T-helper 2 cell (primary cell): ENCODE measurements at places on chromosomes 7 and 10.

- no peak for DNase-seq
These were observed 399.1 kb downstream of the GATA3 start for GRCh38 chr10:8453587-8453986.

DNA sequence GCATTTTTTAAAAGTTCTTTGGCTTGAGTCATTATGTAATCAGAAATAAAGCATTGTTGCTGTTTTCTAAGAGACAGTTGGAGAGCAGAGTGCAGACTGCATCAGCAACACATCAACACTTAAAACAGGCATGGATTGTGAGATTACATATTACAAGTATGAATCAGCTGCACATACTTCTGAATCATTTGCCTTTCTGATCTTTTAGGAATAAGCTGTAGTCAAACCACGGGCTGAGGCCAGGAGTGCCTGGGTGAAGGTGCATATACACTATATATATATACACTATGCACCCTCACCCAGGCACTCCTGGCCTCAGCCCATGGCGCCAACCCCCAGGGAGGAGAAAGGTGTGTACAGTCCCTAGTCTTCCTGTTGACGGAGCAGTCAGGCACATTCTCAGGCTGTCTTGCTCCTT is 52.4 kb upstream of the DLX6 start:
- DNase-seq, result no peak

- DNase-seq, result no peak
These were observed 276.5 kb upstream of the SMIM30 start for GRCh38 chr7:113394856-113395255.

- DNase-seq, result no peak
These were observed 528 bp downstream of the CAMK2G start for GRCh38 chr10:73873838-73874215.

GRCh38 chr10:79367426-79368189 is 20.3 kb downstream of the PPIF start:
- no peak for DNase-seq

- DNase-seq, result no peak
These were observed 11.0 kb downstream of the HIBADH start for GRCh38 chr7:27651702-27652101.

DNA sequence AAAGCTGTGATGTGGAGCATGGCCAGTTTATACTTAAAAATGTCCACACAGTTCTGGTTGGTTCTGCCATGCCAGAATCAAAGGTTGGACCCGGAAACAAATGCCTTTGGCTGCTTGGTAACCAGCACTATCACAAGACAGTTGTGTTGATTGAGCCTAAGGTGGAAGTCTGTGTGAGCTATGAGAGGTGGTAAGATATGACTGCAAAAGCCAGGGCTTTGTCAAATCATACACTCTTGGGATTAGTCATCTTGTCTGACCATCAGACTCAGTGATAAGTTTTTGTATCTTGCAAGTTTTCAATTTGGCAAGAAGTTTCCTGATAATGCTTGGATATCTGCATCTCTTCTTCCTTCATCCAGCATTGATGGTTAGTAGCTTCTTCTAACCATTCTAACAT is 35.5 kb downstream of the GPR141 start:
- no peak for DNase-seq

GRCh38 chr10:113960617-113961181 is 83.0 kb upstream of the ADRB1 start:
- peak; percentile 91 for DNase-seq

DNA sequence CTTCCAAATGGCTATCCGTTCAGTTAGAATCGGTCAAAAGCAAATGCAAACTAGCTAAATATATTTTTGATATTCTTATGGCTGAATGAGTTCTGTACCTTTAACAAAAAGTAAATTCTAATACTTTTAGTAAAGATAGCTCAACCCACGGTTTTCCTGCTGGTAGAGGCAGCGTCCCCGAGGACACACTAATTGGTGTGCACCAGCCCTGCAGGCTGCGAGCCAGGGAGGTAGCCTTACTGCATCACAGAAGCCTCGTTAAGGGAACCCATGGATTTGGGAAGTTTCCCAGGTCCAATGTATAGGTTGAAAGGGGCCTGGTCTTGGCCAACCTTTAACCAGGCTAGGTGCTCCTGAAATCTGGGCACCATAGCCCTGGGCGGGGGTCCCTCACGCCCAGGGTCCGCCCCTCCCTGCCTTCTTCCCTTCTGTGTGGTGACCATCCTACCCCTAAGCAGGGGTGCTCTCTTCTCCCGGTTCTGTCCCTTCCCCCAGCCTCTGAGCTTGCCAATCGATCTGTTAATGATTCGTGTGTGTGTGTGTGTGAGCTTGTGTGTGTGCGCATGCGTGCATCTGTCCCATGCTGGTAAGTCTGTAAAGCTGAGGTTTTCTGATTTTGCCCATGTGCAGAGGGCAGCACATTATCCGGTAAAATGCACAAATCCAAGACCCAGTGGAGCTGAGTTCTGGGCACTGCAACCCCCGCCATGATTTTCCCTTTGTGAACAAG is 191.7 kb downstream of the TCERG1L start:
- no peak for DNase-seq

DNA sequence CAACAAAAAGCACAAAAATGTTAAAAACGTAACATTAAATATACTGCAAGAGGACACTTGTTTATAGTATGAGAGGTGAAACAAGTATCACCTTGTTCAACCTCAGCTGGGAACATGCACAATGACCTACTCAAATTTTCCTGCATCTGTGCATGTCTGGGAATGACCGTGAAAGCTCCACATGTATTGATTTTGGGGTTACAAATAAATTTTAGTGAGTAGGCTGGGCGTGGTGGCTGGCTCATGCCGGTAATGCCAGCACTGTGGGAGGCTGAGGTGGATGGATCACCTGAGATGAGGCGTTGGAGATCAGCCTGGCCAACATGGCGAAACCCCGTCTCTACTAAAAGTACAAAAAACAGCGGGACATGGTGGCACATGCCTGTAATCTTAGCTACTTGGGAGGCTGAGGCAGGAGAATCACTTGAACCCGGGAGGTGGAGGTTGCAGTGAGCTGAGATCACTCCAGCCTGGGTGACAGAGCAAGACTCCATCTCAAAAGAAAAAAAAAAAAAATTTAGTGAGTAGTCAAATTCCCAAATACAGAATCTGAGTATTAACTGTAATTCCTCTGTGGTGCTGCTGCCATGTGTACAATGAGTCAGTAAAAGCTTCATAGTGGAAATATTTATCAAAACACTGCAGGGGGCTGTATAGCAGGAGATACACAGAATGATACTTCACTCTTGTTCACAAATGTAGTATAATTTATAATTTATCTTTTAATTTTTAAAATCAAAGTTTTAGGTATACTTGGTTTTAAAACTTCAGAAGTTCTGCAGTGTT is 41.1 kb downstream of the SUGCT start:
- no peak for DNase-seq

DNA sequence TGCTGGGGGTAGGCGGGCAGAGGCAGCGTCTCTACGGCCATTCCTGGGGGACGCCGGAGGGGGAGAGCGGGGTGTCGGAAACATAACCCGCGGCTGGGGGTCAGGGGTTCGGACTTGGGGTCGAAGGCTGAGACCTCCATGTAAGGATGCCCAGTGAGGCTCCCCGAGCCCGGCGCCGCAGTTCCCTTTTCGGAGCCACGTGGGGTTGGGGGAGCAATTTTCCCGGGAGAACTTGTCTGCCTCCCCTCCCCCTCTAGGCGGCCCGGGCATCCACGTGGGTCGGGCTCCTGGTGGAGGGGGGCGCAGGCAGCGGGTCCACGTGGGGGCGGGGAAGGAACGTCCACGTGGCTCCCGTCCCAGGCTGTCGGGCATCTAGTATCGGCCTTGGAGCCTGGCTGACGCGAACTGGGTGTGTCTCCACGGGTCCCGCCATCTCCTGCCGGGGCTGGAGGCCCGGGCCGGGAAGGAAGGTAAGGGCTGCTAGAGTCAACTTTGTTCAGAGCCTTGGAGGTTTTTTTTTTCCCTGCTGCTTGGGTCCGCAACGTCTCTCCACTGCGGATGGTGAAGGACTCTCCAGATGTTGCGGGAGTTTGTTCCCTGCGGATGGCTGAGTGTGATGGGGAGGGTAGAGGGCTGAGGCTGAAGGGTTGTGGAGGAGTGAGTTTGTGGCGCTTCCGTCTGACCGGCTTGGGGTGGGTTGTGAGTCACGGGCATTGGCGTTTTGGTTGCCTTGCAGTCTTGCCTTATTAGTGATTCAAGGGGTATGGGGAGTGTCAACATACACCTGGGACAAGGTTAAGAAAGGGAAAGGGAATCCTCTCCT is 744 bp downstream of the PPRC1 start:
- DNase-seq, result peak; percentile 24

GRCh38 chr10:132526676-132527075 is 10.9 kb upstream of the INPP5A start:
- no peak for DNase-seq

DNA sequence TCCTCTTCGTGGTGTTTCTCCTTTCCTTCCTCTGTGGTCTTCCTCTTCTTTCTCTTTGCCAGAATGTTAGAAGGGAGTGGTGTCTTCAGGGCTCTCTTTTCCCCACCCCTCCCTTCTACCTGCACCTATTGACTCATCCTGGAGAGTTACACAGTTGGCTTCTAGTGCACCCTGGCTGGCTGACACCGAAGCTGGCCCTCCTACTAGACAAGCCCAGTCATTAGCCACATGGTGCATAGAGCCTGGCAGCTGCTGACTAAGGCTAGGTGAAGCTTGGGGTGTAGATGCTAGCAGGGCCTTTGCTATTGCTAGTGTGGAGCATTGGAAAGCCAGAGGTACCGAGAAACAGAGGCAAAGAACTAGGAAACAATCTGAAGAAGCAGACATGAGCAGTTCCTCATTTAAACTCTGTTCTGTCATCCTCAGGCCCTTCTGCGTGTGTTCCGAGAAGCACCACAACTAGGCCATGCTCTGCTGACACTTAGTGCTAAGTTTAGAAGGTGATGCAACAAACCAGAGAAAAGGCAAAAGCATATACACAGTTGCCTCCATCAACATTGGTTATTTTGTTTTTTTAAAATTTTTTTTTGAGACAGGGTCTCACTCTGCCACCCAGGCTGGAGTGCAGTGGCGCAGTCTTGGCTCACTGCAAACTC is 213.9 kb downstream of the BAMBI start:
- DNase-seq, result no peak

- no peak for DNase-seq
These were observed 79.8 kb downstream of the RALA start for GRCh38 chr7:39703144-39703543.

- no peak for DNase-seq
These were observed 1.6 kb downstream of the HTR7 start for GRCh38 chr10:90856261-90856660.

- DNase-seq, result no peak
These were observed 88.8 kb downstream of the SUGCT start for GRCh38 chr7:40223451-40224127.

GRCh38 chr10:78821052-78821451 is 247.7 kb upstream of the ZMIZ1 start:
- no peak for DNase-seq

GRCh38 chr7:85714043-85714578 is 527.3 kb upstream of the SEMA3D start:
- DNase-seq, result no peak

- no peak for DNase-seq
These were observed 109.3 kb upstream of the INSIG1 start for GRCh38 chr7:155188357-155188756.

DNA sequence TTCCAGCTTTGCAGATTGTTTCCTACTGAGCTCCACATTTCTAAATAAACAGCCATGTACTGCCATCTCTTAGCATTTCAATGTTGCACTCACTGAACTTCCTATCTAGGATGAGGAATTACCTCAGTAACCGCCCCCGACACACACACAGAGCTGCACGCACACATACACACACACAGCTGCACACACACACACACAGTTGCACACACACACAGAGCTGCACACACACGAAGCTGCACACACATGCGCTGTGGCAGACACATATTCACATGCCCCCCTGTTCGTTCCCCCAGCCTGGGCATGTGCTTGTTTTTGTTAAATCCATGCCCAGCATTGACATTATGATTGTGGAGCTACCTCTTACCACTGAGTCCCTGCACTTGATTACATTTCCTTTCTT is 39.6 kb upstream of the CNPY1 start:
- DNase-seq, result no peak

- DNase-seq, result no peak
These were observed 128.6 kb upstream of the AOAH start for GRCh38 chr7:36852931-36853330.

DNA sequence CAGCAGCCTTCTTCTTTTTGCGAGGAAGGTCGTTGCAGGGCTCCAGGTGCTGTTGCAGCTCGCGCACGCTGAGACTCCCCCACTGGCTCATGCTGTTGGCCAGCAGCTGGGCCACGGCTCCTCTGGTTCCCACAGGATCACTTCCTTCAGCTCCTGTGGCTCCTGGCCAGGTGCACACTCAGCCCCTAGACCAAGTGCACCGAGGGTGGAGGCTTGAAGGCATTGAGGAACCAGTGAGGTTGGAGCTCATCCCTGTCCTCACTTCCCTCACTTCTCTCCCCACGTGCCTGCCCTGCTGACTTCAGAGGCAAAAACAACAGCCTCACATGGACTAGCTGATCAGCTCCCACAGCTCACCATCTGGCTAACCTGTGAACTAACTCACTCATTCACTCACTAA is 46.2 kb upstream of the ADRB1 start:
- no peak for DNase-seq

GRCh38 chr7:41786404-41786803 is 83.5 kb upstream of the INHBA start:
- no peak for DNase-seq

DNA sequence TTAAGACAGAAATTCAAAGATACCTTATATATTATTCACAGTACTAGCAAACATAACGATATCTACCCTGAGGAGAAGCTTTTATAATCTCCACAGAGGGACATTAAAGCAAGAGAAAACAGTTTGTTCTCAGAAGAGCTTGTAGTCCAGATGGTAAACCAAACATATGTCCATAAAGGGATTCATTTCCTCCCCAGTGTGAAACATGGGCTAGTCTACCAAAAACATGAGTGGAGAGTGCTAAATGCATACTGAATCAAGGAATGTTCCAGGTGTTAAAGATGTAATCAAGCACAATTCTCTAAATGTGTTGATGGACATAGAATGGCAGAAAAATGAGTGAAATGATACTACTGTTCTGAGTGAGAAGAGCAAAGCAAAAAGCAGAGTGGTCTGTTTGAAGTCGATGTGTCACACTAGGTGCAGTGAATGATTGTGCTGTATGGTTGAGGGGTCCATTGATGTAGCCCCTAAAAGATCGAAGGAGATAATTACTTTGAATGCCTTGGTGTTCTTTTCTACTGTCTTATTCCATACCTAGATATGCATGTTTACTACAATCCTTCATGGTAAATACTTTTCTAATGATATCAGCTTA is 25.3 kb downstream of the BCAP29 start:
- no peak for DNase-seq

DNA sequence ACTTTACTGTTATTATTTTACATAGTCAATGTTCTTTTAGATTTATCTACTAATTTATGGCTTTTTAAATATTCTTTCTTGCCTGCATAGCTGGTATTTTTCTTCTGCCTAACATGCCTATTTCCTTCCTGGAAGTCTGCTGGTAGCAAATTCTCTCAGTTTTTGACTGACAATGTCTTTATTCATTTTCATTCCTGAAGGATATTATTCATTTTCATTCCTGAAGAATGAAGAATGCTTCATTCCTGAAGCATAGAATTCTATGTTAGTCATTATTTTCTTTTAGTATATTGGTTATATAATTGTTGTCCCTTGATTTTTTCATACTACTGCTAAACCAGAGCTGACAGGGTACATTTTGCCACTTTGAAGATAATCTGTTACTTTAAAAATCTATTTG is 41.8 kb downstream of the TMEM168 start:
- DNase-seq, result no peak

- no peak for DNase-seq
These were observed 25.2 kb downstream of the DNAJB12 start for GRCh38 chr10:72329290-72330068.

- no peak for DNase-seq
These were observed 359.1 kb downstream of the EXOC4 start for GRCh38 chr7:133611955-133612354.

GRCh38 chr7:20129920-20130319 is 87.3 kb downstream of the MACC1 start:
- no peak for DNase-seq
